ENCODE measurements at places on chromosomes 7 and 10. TPM values are rescaled to one million over a fixed set of nuclear protein-coding genes. Genes with fewer than 3 reads are reported as not detected.

The AGAP5 gene
- polyA plus RNA-seq, result 6.5 TPM

The PIP gene
- not detected for polyA plus RNA-seq

The EEPD1 gene
- 4.2 TPM for polyA plus RNA-seq

The GHRHR gene
- polyA plus RNA-seq, result not detected
